Airway epithelial cell (primary cell): ENCODE measurements at places on chromosomes 3 and 15. TPM values are rescaled to one million over a fixed set of nuclear protein-coding genes. Genes with fewer than 3 reads are reported as not detected.

SERINC4 gene
- 0.19 TPM in 1 of 2 replicates, not detected in the other for total RNA-seq

HYAL1 gene
- 29.3 and 29.6 TPM in 2 replicates for total RNA-seq

CPLX3 gene
- not detected in 2 replicates for total RNA-seq

DYNLT2B gene
- 25.3 and 28.9 TPM in 2 replicates for total RNA-seq

IGSF11 gene
- 0.14 TPM in 1 of 2 replicates, not detected in the other for total RNA-seq

CRTAP gene
- total RNA-seq: 110 and 145 TPM in 2 replicates

ITIH1 gene
- not detected in 2 replicates for total RNA-seq

CACNA2D2 gene
- 0.07 TPM in 1 of 2 replicates, not detected in the other for total RNA-seq

PPARG gene
- total RNA-seq: 7.0 and 7.1 TPM in 2 replicates

CATSPER2 gene
- total RNA-seq: 1.4 and 2.6 TPM in 2 replicates

SEMA3G gene
- 0.21 and 0.79 TPM in 2 replicates for total RNA-seq

ACAN gene
- not detected in 2 replicates for total RNA-seq

PLD1 gene
- 15.0 and 23.3 TPM in 2 replicates for total RNA-seq

UCN2 gene
- total RNA-seq: 14.4 and 15.2 TPM in 2 replicates

SCN5A gene
- not detected in 2 replicates for total RNA-seq

PROK2 gene
- not detected in 2 replicates for total RNA-seq

CCDC39 gene
- total RNA-seq: not detected in 2 replicates

SLC6A11 gene
- 0.35 and 0.79 TPM in 2 replicates for total RNA-seq

CELSR3 gene
- 0.60 and 1.1 TPM in 2 replicates for total RNA-seq

ADPRH gene
- total RNA-seq: 0.46 and 1.2 TPM in 2 replicates

SMCO1 gene
- not detected in 2 replicates for total RNA-seq

PSTPIP1 gene
- 0.42 and 11.4 TPM in 2 replicates for total RNA-seq

TNFSF10 gene
- total RNA-seq: 30.9 and 37.7 TPM in 2 replicates

ATP13A5 gene
- 0.09 and 0.49 TPM in 2 replicates for total RNA-seq

HOMER2 gene
- 50.9 and 56.5 TPM in 2 replicates for total RNA-seq

PLCH1 gene
- 0.23 and 0.49 TPM in 2 replicates for total RNA-seq

GXYLT2 gene
- 5.5 and 10.7 TPM in 2 replicates for total RNA-seq

FAM3D gene
- 6.2 and 11.4 TPM in 2 replicates for total RNA-seq

ARPC4 gene
- 164 and 206 TPM in 2 replicates for total RNA-seq

SPINT1 gene
- total RNA-seq: 330 and 346 TPM in 2 replicates
